ENCODE measurements at places on chromosomes 1 and 21. TPM values are rescaled to one million over a fixed set of nuclear protein-coding genes. Genes with fewer than 3 reads are reported as not detected.

The ARHGAP30 gene
- 0.02 TPM for polyA plus RNA-seq

The CACNA1E gene
- not detected for polyA plus RNA-seq

The SV2A gene
- 18.1 TPM for polyA plus RNA-seq

The ERICH3 gene
- not detected for polyA plus RNA-seq

The ATP6V1G3 gene
- polyA plus RNA-seq = not detected

The LRRC39 gene
- 0.16 TPM for polyA plus RNA-seq

The DIO1 gene
- not detected for polyA plus RNA-seq

DNA sequence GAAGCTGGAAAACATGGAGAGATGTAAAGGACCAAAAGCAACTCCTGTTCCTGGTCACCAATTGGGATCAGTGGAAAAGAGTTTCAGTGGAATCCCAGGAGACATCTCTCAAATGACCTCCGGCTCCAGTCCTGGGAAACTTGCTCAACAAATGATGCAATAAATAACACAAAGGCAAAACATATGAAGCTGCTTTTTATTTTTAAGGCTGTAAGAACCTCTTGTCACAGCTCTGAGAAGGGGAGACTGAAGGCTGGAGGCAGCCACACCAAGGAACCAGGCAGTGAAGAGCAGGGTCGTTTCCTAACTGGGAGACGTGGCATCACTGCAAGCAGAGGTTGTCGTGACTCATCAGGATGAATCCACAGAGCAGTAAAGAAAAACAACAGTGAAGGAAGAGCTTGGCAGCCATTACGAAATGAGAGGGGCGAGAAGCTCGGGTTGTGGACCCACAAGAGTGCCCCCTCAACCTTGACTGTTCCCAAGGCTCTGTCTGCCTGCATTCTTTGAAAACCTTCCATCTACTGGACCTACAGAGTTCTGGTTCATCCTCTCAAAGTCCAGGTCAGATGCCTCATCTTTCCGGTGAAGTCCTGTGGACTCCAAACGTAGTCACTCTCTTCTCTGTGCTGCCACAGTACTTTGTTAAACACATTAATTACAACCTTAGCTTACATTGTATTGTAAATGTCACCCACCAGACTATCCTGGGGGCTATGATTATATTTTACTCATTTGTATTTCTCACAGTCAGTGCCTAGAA, 32.1 kb downstream of the JAK1 start:
- DNase-seq = peak; percentile 82

- DNase-seq = no peak
These were observed 118.4 kb upstream of the CHRM3 start for GRCh38 chr1:239268007-239268406.

- DNase-seq = no peak
These were observed 1237.5 kb downstream of the AMY1C start for GRCh38 chr1:104987210-104987609.

GRCh38 chr1:11541236-11541635, 62.3 kb downstream of the DISP3 start:
- DNase-seq = no peak

DNA sequence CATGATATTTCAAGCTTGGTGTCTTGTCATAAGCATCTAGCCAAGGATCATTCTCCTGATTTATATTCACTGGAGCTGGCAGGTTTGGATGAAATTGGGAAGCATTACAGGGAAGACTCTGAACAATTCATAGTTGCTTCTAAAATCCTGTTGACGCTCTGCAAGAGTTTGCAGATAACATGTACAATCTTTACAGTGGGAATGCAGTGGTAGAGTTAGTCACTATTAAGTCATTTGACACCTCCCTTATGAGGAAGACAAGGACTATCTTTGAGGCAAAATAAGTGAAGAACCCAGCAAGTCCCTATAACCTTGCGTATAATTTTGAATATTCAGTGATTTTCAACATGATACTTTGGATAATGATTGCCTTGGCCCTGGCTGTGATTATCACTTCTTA, 45.3 kb upstream of the CRB1 start:
- no peak for DNase-seq

DNA sequence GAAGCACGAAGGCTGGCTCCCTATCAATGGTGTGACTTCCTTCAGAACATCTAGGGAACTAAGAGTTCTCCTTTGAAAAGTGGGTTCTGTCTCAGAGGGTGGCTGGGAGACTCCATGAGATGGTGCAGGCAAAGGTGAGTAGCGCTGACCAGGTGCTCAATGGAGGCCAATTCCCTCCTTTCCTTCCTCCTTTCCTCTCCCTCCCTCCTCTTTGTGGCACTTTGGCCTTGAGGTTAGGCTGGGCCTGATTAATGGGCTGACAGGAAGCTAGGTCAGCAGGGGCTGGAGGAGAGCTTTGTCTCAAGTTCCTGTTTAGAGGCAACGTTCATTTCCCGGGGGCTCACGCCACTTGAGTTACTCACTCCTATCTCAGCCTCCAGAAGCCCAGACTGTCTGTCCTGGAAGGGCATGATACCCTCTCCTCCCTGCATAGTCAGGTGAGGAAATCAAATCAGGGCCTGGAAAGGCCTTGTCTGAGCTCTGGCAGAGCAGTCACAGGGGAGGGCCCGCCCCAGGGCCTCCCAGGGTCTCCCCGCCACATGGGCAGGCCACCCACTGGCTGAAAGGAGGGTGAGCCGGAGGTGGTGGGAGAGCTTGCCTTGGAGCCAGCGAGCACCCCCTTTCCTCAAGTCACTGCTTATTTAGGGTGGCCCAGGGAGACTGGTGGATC, 58.4 kb upstream of the SSBP3 start:
- peak; percentile 24 for DNase-seq

DNA sequence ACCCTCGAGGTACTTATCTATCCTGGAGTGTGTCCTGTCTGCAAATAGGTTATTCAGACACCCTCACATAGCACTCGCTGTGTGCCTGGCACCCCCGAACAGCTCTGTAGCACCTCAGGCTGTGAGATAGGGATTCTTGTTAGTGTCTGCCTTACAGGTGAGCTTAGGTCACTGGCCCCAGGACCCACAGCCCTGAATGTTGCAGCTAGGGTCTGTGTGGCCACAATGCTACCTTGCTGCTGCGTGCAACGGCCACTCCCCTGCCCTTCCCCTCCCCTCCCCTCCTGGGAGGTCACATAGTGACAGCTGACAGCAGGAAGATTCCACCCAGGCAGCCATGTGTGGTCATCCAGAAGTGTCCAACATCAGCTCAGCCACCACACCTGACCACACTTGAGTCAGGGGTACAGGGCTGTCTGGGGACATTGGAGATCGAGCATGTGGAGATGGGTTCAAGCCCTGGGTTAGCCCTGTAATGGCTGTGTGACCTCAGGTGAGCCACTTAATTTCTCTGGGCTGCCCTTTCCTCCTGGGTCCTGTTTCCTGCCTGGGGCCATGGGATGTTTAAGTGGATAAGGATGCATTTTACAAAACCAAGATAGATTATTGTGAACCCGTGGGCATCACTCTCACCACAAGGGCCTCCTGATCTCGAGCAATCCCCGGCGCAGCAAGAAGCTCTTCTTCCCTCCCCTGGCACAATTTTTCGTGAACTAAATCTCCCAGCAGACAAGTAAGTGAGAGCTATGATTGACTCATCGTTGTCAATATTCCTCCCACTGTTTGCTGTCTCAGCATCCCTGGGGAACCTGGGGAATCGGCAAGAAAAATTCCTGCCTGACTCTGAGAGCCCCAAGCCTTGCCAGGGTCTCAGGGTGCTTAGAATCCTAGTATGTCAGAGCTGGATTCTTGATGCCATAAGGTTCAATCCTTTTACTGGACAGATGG, 208.7 kb downstream of the PTPRU start:
- DNase-seq = no peak

- no peak for DNase-seq
These were observed 11.6 kb downstream of the DPYD start for GRCh38 chr1:97909266-97909665.

DNA sequence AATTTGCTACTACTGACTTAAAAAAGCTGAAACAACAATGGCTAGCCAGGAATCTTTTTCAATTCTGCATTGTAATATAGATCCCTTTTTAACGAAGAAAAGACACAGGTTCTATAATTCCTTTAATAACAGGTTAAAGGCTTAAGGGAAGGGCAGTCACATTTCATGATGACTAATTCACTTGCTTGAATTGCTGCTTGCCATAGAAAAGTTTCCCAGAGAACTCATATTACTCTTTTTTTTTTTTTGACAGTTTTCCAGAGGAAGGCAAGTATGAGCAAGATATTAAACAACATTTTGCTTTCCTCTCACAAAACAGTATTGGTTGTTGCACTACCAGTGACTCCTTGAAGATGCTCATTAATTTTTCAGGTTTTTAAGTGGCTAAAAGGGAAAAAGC, 60.9 kb downstream of the IL23R start:
- DNase-seq = no peak

DNA sequence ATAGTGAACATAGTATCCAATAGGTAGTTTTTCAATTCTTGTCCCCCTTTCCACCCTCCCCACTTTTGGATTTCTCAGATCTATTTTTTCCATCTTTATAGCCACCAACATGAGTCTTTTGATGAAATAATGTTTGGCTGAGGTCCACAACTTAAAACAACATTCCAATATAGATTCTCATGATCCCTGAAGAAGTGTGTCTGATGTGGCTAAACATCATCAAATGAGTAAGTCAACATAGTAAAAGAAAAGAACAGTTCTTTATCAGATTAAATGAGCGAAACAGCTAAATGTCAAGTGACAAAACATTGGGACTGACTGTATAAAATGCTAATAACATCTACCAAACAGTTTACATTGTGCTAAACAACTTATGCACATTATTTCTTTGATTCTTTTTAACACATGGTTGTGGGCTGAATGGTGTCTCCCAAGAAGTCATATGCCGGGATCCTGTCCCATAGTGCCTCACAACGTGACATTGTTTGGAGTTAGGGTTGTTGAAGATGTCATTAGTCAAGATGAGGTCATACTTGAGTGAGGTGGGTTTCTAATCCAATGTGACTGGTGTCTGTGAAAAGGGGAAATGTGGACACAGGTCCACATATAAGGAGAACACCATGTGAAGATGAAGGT, 453.6 kb downstream of the LTN1 start:
- DNase-seq = peak; percentile 96

DNA sequence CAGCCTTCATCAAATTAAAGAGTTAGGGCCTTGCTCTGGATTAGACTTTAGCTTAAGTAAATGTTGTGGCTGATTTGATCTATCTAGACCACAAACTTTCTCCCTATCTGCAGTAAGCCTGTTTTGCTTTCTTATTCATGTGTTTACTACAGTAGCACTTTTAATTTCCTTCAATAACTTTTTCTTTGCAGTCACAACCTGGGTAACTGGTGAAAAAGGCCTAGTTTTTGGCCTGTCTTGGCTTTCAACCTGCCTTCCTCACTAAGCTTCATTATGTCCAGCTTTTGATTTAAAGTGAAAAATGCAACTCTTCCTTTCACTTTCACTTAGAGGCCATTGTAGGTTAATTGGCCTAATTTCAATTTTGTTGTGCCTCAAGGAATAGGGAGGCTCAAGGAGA, 12.5 kb upstream of the LPGAT1 start:
- no peak for DNase-seq

GRCh38 chr1:81032973-81033425, 767.7 kb upstream of the ADGRL2 start:
- DNase-seq = no peak

GRCh38 chr1:96073100-96073499, 648.5 kb upstream of the PTBP2 start:
- DNase-seq = no peak

GRCh38 chr1:59434336-59434735, 137.4 kb downstream of the FGGY start:
- no peak for DNase-seq
